ENCODE measurements at places on chromosomes 7 and 10.

DNA sequence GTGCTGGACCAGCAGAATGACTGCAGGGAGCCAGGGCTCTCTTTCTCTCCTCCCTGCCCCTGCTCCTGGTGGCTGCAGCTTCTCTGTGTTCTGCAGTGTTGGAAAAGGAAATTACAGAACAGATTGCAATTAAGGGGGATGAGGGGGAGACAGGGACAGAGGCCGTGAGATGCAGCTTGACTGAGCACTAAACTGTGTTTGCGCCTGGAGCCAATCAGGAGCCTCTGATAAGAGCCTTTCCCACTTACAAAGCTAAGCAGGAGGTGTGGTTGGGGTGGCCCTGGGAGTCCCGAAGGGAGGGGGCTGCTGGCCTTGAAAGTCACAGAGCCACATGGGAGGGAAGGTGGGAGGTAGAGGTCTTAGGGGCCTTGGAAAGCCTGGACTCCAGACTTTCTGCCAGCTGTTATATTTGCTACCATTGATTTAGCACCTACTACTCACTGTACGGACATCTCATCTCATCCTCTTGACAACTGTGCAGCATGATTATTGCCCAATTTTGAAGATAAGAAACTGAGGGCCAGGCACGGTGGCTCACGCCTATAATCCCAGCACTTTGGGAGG lies 26.7 kb downstream of the TRIM8 start:
- no peak for DNase-seq

- DNase-seq, result no peak
Measured at GRCh38 chr7:15667991-15668390, 18.5 kb downstream of the MEOX2 start.

DNA sequence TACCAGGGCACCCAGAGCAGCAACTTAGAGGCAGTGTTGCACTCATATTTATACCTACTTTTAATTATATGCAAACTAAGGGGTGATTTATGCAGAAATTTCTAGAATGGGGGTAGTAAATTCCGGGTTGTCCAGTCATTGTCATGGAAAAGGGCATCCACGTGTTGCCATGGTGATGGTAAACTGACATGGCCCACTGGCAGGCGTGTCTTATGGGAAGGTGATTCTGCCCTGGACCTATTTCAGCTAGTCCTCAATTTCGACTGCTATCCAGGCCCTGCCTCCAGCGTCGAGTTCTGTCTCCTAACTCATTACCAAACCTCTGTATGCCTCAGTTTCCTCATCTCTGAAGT lies 12.8 kb downstream of the SNX8 start:
- no peak for DNase-seq

- DNase-seq, result no peak
Measured at GRCh38 chr10:93147281-93147680, 73.6 kb downstream of the CYP26A1 start.

GRCh38 chr10:88027570-88027969 lies 164.1 kb downstream of the PTEN start:
- DNase-seq, result no peak

GRCh38 chr10:80598084-80598798 lies 60.5 kb downstream of the SH2D4B start:
- no peak for DNase-seq

DNA sequence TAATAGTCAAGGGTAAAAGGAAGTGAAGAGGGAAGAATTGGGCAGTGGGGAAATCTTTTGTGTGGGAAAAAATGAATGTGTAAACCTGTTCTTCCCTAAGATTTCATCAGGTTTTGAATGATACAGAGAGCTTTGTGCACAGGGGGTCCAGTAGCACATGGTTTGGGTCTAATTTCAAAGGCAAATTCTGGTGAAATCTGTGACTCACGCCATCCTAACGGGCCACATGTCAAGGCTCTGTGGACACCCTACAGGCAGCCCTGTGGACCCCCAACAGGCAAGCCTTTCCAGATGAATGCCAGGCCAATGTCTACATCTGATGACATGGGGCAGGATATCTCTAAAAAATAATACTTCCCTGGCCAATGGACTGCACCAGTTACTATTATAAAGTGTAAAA lies 309.8 kb downstream of the PARD3 start:
- no peak for DNase-seq

DNA sequence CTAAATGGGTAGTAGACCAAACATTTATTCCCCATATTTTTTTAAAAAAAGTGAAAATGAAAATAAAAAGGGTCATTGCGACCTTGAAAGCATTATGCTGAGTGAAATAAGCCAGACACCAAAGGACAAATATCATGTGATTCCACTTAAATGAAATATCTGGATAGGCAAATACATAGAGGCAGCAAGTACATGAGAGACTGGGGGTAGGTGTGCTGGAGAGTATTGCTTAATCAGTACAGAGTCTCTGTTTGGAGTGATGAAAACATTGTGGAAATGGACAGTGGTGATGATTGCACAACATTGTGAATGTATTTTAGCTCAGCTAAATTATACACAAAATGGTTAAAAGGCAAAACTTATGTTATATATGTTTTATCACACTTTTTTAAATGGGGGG lies 169.4 kb downstream of the AKR1D1 start:
- no peak for DNase-seq

DNA sequence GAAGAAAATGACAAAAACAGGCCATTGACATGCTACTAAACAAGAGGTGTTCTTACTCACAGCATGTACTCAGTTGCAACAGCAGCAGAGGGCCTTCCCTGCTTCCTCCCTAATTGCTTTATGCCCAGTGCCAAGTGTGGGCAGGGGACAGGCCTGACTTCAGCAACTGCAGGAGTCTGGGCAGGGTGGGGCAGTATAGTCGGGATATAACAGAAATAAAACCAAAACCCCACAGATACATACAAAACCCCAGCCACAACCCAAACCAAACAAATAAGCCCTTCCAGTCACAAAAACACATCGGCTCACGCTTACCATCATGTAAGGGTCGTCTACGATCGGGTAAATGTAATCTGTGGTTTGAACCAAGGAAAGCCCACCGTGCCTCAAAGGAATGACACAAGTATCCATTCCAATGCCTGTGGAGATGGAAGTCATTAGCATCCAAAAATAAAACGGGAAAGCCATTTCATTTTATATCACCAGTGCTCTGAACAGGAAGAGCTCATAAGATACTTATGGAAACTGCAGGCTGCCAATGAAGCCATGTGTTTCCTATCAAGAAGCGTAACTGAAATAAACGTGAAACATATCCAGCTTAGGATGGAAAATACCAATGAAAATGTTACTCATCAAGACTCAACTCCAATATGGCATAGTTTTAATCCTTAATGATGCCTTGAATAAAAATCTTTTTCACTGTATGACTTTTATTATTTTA lies 9.5 kb downstream of the SEPHS1 start:
- no peak for DNase-seq

GRCh38 chr7:157116762-157117161 lies 22.0 kb upstream of the UBE3C start:
- DNase-seq, result no peak

DNA sequence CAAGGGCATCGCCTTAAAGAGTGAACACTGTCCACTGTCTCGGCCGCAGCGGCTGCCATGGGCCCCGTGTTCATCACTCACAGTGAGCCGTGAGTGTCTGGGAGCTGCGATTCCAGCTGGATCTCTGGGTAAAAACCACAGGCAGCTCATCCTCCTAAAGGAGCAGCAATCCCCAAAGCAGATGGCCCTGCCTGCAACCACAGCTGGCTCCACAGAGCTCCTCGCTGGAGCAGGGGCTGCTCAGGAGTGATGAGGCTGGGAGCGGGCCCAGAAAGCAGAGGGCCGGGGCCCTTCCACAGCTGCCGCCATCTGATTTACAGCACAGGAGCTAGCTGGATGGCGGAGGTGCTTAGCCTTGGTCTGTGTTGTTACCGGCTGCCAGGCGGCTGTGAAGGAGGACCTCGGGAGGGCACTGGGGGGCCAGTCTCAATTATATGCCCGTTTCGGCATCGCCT lies 6.6 kb upstream of the TMEM184A start:
- no peak for DNase-seq

DNA sequence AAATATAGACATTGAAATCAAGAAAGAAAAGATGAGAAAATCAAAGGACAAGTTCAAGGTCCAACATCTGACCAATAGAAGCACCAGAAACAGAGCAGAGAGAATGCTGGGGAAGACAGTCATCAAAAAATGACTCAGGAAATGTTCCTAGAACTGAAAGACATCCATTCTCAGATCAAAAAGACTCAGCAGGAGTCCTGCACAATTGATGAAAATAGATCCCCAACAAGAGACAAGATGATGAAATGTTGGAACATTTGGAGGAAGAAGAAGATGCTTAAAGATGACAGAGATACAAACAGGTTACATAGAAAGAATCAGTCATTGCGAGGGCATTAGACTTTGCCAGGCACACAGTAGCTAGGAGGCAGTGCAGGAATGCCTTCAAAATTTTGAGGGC lies 30.0 kb upstream of the EIF5AL1 start:
- no peak for DNase-seq

- no peak for DNase-seq
Measured at GRCh38 chr10:105875050-105875449, 1234.0 kb downstream of the SORCS3 start.

DNA sequence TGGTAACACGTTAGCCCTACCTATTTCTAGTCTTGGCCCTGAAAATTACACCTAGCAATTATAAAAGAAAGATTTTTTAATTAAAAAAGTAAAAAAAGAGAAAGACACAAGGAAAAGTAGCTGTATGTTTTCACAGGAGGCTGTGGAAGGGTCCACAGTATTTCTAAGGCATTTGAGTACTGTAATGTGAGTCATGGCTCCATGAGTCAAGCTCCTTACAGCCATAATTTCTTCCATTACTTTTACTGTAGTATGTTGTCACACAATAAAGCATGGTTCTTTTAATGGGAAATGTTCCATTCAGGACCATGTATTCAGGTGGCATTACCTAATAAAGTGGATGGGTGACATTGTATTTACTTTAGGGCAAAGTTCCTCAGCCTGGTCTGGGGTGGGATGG lies 113.4 kb downstream of the GPR37 start:
- no peak for DNase-seq

GRCh38 chr10:32433542-32433941 lies 12.4 kb upstream of the CCDC7 start:
- DNase-seq, result no peak

DNA sequence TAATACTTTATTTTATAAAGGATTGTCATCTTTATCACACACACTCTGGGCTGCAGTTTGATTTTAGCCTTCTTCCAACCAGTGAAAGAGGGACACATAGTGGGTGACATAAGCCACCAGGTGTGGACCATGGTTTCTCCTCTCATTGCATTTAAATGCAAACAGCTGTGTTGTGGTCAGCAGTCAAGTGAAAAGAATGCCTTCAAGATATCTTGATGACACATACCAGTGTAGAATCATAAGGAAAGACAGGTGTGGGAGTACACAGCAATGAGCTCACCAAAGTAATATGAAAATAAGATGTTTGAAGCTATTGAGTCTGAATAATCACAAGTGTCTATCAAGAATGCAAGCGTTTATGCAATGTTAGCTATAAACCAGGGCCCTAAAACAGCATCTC lies 580.0 kb downstream of the XPNPEP1 start:
- DNase-seq, result no peak

GRCh38 chr10:7795605-7796004 lies 7.6 kb downstream of the ATP5F1C start:
- DNase-seq, result no peak

DNA sequence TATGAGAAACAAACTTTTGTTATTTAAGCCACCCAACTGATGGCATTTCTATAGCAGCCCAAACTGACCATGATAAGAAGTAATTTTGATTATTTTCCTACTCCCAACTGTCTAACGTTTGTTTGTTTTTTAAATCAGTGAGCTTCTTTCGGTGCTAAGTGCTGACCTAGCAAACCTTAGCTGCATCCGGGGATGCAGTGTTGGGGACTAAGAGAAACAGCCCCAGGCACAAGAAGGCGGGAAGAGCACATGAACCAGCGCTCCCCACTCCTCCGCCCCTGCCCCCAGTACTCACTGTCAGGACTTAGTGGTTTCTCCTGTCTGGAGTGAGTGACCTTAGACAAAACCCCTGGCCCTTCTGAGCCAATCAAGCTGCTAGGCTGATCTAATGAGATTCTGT lies 168.8 kb downstream of the CALN1 start:
- no peak for DNase-seq

DNA sequence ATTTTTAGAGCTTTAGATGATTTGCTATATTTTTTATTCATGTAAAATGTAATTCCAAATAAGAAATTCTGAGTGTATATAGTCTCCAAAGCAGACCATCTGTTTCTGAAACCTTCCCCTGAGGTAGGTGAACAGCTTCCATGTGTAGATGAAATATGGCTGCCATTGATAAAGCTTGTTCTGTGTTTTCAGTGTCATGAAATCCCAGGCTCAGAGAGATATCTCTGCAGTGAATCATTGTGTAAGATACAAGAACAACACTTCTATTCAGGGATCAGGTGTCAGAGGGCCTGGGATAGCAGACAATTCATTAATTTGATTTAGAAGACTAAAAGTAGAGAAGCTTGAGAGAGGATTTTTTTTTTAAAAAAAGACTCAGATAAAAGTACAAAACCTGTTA lies 29.1 kb downstream of the ACTA2 start:
- no peak for DNase-seq

DNA sequence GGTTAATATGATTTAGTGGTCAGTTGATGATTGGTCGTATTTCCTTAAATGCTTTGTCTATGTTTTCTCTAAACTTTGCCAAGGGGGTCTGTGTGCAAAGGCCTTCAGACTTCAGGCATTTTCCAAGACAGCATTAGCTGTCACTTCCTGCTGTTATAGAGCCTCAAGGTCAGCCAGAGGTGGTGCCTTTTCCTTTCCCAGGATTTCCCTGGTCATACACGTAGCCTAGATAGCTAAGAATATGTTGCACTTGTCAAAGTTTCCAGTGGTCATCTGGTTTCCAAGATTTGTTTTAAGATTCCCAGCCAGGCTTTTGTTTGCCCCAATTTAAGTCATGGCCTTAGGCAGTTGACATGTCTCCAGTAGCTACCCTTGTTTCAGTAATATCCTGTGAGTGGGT lies 133.2 kb upstream of the IGFBP3 start:
- DNase-seq, result no peak

GRCh38 chr10:69856601-69857166 lies 55.0 kb downstream of the COL13A1 start:
- DNase-seq, result no peak

Measured in activated naive CD4-positive, alpha-beta T cell (primary cell).